ENCODE measurements at places on chromosomes 5 and 9.

GRCh38 chr5:82222597-82223574, 55.3 kb downstream of the RPS23 start:
- no peak for DNase-seq

- DNase-seq: no peak
These were observed 5.5 kb downstream of the ARHGEF37 start for GRCh38 chr5:149586708-149587318.

DNA sequence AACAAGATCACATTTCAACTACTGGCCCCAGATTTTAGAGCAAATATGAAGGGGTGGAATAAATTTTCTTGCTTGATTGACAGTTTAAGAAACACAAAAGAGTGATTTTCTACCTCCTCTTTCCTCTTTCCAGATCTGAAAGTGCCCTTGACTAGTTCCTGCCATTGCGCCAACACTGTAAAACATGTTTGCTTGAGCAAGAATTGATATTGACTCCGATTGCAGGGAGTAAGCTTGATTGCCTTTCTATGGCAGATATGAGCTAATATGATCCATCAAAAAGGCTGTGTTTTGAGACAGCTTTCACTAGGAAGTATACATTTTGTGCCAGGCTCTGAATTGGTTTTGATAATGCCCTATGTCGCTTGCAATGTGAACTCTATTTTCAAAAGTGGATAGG, 508.8 kb downstream of the SEMA5A start:
- no peak for DNase-seq

DNA sequence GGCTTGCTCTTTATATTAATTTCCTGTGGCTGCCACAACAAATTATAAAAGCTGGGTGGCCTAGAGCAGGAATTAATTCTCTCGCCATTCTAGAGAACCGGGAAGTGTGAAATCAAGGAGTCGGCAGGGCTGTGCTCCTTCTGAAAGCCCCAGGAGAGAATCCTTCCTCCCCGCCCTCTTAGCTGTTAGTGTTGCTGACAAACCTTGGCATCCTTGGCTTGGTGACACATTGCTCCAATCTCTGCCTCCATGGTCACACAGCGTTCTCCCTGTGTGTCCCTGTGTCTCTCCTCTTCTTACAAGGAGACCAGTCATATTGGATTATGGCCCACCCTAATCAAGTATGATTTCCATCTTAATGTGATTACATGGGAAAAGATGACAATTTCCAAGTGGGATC, 55.9 kb upstream of the NEURL1B start:
- DNase-seq: no peak

DNA sequence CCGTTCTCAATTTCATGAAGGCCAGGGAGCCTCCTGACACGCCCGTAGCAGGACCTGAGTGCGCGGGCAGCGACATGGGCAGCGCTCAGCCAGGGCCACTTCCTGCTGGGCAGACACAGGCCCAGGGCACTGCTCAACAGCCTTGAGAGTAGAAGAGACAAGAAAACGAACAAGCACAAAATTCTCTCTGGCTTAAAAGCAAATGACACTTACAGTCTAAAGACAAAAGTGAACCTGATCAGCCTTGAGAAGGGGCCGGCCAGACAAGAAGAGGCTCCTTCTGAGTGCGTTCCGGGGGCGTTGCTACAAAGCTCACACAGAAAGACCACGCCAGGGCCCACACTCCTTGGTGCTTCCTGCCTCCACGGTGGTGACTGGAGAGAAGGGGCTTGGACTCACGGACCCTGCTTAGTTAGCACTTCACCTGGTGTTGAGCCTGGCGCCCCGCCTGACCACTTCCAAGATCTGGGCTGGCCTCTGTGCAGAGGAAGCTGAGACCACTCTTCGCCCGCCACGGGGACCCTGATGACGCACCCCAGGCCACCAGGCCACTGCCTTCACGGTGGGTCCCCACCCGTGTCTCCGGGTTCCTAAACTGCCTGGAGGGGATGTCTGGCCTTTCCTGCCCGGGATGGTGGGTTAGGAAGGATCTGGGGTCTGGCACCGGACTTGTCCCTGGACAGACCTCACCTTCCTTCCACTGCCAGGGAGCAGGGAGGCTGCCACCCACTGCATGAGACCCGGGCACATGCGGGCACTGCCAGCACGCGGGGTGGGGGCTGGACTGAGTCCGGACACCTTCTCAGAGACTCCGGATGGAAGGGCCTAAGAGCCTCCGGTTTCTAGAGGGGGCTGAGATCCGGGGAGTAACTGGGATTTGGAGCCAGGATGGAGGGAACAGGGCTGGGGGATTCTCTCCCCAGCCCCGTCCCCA, 1.3 kb downstream of the SLC12A7 start:
- peak; percentile 24 for DNase-seq

GRCh38 chr5:45038366-45038987, 229.7 kb downstream of the MRPS30 start:
- DNase-seq: no peak

DNA sequence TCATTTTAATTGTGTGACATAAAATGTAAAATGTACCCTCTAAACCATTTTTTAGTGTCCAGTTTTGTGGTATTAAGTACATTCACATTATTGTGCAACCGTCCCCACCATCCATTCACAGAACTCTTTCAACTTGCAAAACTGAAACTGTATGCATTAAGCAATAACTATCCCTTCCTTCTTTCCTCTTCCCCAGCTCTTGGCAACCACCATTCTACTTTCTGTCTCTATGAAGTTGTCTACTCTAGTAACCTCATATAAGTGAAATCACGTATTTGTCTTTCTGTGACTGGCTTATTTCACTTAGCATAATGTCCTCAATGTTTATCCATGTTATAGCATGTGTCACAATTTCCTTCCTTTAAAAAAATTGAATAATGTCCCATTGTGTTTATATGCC, 142.4 kb downstream of the C9orf152 start:
- no peak for DNase-seq

Measured in effector CD8-positive, alpha-beta T cell (primary cell).